ENCODE measurements at places on chromosomes 7 and 10.

GRCh38 chr10:50577681-50578350, 45.9 kb downstream of the SGMS1 start:
- no peak for DNase-seq

- DNase-seq = peak; percentile 92
Measured at GRCh38 chr10:130138479-130138866, 2.3 kb downstream of the GLRX3 start.

- DNase-seq = no peak
Measured at GRCh38 chr7:94422827-94423460, 28.2 kb downstream of the COL1A2 start.

GRCh38 chr7:115679976-115680375, 350.6 kb downstream of the TFEC start:
- DNase-seq = peak; percentile 61

DNA sequence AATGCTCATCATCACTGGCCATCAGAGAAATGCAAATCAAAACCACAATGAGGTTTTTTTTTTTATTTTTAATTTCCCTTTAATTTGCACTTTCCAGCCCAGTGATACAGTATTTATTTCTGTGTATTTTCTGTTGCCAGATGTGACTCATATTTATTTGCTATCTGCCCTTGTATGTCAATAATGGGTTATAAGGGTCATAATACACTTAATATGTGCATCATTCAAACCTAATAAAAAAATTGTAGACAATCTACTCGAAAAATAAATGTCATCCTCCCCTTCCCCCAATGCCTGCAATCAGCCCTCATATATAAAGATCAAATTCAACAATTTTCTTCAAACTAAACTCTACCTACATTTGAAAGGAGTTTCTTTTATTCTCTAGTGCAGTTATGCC, 154.5 kb downstream of the CSTF2T start:
- DNase-seq = no peak

Measured in RKO (cell line).